ENCODE measurements at places on chromosomes 12 and 14.

- H3K4me1 ChIP-seq, result peaks cover 24% of the 10 kb centered on the region
- peaks cover 100% of the 10 kb centered on the region for H3K27me3 ChIP-seq
- no peak for DNase-seq
- peaks cover 2% of the 10 kb centered on the region for H3K36me3 ChIP-seq
Measured at GRCh38 chr12:57620936-57621496, 9.8 kb downstream of the ARHGEF25 start.

GRCh38 chr14:96416292-96416691 is 24.4 kb downstream of the AK7 start:
- H3K27ac ChIP-seq, result no peak overlapping the region
- no peaks in the 10 kb centered on the region for H3K27me3 ChIP-seq
- no peaks in the 10 kb centered on the region for H3K36me3 ChIP-seq
- peaks cover 4% of the 10 kb centered on the region for H3K4me1 ChIP-seq
- DNase-seq, result no peak

GRCh38 chr12:59594943-59595500 is 807 bp upstream of the SLC16A7 start:
- no peak overlapping the region for H3K27ac ChIP-seq
- H3K4me1 ChIP-seq, result peaks cover 23% of the 10 kb centered on the region
- H3K4me3 ChIP-seq, result peak overlapping the region; percentile 78
- DNase-seq, result no peak
- no peaks in the 10 kb centered on the region for H3K36me3 ChIP-seq

GRCh38 chr12:88142610-88142991 is 494 bp downstream of the TMTC3 start:
- peak overlapping the region; percentile 89 for H3K27ac ChIP-seq
- no peaks in the 10 kb centered on the region for H3K27me3 ChIP-seq
- H3K4me3 ChIP-seq, result peak overlapping the region; percentile 92
- H3K4me1 ChIP-seq, result peaks cover 38% of the 10 kb centered on the region
- peak; percentile 38 for DNase-seq

DNA sequence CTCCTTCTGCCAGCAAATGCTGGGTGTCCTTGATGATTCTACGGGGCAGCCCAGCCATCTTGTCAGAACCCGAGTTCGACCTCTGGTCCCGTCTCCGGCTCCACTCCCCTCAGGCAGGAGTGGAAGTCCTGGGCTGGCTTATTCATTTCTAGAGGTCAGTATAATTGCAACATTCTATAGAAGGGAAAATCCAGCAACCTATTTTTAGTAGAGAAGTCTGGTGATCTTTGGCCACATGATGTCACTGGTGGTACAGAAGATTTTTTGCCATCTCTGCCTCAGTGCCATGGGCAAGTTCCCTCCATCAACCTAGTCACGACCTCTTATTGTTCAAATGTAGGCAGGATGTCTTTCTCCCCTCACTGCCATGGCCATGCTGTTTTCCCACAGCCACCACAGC is 22.4 kb downstream of the OR10G2 start:
- H3K27me3 ChIP-seq, result no peaks in the 10 kb centered on the region
- no peak for DNase-seq
- no peak overlapping the region for H3K27ac ChIP-seq

Measured in WTC11 (cell line).